ENCODE measurements at places on chromosomes 1 and 21.

GRCh38 chr1:225580238-225581099 is 72.5 kb downstream of the ENAH start:
- DNase-seq, result no peak

DNA sequence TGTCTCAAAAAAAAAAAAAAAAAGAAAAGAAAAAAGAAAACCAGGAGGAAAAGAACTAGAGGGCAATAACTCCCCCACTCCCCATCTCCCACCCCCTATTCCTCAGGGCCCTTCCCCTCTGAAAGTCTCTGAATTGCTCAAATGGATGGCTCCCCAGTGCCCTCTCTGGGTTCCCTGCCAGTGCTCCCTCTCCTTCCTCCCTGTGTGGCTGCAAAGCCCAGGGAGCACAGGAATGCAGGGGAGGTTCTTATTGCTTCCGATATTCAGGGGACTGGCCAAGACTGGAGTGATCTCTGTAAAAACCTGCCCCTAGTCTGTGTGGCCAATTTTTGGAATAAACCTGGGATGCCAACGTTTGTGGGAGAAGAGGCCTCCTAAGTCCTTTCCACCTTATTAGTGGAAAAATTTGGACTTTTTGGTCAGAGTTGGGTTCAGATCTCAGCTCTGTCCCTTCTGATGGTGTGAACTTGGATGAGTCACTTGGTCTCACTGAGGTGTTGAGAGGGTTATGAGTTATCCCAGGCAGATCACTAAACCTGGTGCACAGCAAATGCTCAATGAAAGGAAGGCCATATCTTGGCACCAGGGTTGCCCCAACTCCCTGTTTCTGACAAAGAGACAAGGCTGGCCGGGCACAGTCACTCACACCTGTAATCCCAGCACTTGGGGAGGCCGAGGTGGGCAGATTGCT is 13.4 kb upstream of the ARHGEF10L start:
- no peak for DNase-seq

GRCh38 chr1:116708255-116708900 is 40.8 kb upstream of the IGSF3 start:
- DNase-seq, result no peak

DNA sequence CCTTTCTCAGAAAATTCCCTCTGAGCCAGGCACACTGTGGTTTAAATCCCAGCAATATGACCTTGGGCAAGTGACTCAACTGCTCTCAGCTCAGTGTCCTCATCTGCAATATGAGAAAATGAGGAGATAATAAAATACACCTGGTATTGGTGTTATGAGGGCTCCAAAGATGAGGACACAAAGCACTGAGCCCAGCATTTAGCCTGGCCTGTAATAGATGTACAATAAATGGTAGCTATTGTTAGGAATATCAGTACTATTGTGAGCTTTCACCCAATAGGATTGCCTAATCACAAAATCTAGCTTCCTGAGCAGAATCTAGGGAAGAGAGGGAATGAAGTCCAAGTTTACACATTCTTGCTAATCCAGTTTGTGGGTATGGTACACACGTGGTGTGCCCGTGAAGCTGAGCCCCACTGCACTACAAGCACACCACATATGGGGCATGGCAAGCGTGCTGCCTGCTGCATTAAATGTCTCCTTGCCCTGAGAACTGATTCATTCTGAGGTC is 24.3 kb upstream of the SLC30A1 start:
- no peak for DNase-seq
